ENCODE measurements at places on chromosomes 4 and X. TPM values are rescaled to one million over a fixed set of nuclear protein-coding genes. Genes with fewer than 3 reads are reported as not detected.

The TEX28 gene
- total RNA-seq, result not detected

The CPE gene
- total RNA-seq, result 1.4 TPM

The ADGRG2 gene
- total RNA-seq, result 7.0 TPM

The TCEAL9 gene
- total RNA-seq, result 109 TPM

The EMD gene
- 127 TPM for total RNA-seq

The AMOT gene
- not detected for total RNA-seq

The BST1 gene
- total RNA-seq, result 17.1 TPM

The ELF4 gene
- 35.6 TPM for total RNA-seq

The RASSF6 gene
- 1.1 TPM for total RNA-seq
